ENCODE measurements at places on chromosomes 11 and 22.

GRCh38 chr11:68601147-68601546 is 83.2 kb upstream of the GAL start:
- DNase-seq = no peak

GRCh38 chr11:119676461-119677020 is 52.5 kb downstream of the NECTIN1 start:
- DNase-seq = no peak

GRCh38 chr11:47271961-47272661 is 2.2 kb downstream of the MADD start:
- DNase-seq = no peak

- DNase-seq = no peak
These were observed 158.6 kb downstream of the FCHSD2 start for GRCh38 chr11:72983560-72983959.

DNA sequence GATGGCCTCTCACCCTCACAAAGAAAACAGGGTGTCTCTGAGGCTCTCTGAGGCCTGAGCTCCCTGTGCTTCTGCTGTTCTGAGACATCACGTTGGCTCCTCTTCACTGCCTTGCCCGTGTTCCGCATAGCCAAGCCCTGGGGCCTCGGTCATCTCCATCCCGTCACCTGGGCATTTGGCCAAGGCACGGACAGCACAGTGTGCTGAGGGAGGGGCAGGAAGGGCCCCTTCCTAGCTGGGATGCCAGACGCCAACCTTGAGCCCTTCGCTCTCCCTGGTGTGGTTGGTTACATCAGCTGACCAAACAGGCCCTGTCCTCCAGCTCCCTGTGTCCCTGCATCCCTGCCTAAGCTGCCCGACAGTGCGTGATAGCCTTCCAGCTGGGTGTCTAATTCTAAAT is 25.9 kb downstream of the MOV10L1 start:
- no peak for DNase-seq

- DNase-seq = no peak
These were observed 15.3 kb downstream of the UBE4A start for GRCh38 chr11:118374729-118375128.

GRCh38 chr22:21937041-21937820 is 15.4 kb downstream of the PPM1F start:
- no peak for DNase-seq

- DNase-seq = no peak
These were observed 7.7 kb downstream of the SLC22A8 start for GRCh38 chr11:63007920-63008319.

DNA sequence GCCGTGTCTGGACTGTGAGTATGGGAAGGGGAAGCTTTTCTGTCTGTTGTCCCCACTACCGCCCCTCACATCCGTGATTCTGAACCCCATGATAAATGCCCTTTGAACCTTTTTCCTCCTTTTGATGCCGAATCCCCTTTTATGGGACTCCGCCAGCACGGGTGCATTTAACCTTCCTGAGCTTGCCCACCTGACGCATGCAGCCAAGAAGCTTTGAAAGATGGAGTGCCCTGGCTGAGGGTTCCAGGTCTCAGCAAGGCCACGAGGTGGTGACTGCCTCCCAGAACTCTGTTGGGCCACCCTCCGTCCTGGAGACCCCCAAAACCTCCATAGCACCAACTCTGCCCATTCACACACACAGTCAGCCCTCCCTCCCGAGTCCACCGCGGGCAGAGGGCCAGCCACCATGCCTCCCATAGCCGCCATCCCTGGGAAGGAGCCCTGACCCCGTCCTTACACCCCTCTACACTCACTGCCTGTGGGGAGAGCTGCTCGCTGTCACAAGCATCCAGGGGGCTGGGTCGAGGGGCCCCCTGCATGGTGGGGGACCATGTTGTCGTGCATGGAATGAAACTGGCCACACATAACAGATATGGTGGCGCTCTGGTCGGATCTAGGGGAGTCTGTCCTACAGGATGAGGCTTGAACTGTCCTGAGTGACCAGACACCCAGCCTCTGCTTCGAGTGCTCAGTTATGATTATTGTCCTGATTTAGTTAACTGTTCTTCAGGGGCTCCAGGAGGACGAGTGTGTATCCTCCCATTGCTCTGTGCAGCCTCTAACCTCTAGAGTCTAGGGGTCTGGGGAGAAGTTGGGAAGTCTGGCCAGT is 822 bp upstream of the COMT start:
- no peak for DNase-seq

- no peak for DNase-seq
These were observed 906 bp downstream of the CCDC90B start for GRCh38 chr11:83285151-83285770.

DNA sequence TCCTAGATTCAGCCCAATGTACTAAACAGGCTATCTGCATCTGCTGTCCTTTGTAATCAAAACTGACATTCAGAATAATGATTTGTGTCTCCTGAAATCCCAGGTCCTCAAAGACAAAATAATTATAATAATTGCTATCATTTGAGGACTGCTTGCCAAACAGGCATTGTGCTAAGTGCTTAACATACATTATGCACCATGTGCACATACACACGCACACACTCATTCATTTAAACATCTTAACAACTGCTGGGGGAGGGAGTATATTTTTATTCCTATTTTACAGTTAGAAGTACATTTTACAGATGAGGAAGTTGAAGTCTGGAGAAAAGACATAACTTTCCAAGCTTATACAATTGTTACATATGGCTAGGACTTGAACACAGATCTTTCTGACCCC is 308.0 kb upstream of the ZC3H12C start:
- DNase-seq = no peak
